ENCODE measurements at places on chromosomes 12 and 14.

DNA sequence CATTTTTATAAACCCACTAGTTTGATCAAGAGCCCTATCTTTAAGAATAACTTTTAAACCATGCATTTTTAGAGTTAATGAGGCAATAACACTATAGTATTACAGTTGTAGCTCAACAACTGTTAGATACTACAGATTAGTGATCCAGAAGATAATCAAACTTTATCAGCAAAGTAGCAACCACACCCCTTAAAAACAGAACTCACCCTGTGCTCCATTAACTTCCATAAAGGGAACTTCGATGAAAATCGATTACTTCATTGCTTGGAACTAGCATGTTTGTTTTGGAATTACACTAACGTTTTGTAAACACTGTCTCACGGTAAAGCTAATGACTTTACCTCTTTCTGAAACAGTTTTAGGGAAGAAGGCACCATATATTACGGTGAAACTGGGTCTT, 1.4 kb downstream of the SGPP1 start:
- DNase-seq: no peak

DNA sequence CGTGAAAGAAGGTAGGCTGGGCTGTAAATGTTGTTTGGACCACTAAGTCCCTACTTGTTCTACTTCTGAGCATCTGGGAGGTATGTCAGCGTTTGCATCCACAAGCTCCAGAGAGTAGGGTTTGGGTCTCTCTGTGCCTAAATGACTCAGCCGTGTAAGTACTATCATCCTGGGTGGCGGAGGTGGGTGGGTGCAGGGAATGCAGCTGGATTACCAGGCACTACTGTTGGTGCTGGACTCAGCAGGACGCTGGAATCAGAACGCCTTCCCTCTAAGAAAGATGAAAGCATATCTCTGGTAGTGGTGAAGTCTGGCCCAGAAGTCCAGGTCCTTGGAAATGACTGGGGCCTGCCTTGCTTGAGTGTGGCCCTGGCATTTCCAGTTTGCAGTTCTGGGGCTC, 289.7 kb downstream of the PCNX1 start:
- DNase-seq: no peak

DNA sequence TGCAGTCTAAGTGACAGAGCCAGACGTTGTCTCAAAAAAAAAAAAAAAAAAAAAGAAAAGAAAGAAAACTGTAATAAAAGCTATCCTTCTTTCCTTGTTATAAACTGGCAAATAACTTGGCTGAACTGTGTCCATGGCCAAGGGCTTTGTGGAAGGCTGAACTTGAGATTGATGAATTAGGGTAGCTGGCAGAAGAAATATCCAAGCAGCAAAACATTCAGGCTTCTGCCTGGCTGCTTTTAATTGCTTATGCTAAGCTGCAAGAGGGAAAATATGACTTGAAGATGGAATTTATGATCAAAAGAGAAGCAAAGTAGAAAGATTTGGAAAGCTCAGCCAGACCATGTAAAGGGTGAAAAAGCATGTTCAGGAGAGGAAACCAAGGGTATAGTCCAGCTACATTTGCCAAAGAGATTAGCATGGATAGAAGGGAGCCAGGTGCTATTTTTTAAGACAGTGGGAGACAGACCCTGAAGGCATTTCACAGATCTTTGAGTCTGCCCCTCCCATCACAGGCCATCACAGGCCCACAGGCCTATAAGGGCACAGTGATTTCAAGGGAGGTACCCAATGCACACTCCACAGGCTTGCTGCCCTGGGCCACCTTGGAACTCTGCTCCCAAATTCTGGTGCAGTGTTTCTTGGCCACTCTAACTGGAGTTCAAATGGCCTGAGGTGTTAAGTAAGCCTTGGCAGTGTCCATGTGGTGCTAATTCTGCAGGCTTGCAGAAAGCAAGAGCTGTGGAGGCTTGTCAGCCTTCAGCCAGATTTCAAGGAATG, 226.0 kb downstream of the AEBP2 start:
- no peak for DNase-seq

- no peak for DNase-seq
Measured at GRCh38 chr14:101767618-101768362, 6.3 kb downstream of the PPP2R5C start.
